ENCODE measurements at places on chromosomes 6 and 20. TPM values are rescaled to one million over a fixed set of nuclear protein-coding genes. Genes with fewer than 3 reads are reported as not detected.

DNA sequence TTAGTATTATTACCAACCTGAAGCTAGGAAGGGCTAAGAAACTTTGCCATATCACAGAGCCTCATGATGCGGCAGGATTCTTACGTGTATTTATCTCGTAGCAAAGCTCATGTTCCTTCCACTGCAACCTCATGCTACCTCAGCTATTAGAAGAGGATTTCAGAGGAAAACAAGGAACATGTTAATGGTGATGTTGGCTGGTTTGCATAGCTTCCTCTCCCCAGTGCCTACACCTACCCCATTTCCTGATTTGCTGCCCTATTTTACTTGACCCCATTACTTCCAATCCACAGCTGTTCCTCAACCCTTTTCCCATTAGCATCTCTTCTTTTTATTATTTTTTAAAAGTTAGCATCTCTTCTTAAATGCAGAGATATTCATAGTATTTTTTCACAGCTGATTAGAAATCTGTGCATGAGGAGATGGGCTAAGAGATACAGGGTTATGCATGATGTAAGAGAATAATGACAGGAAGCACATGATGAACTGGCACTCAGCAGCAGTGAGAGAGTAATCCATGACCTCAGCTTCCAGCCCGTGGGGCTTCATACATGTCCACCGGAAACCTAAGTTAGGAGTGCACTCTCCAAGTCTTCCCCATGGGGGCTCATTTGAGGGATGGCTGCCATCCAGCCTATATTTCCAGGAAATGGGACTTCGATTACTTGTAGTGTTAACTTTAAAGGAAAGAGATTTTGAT, 106.1 kb upstream of the ASF1A start:
- no peak for DNase-seq
- no peak overlapping the region for H3K4me3 ChIP-seq
- H3K36me3 ChIP-seq = no peaks in the 10 kb centered on the region
- H3K27me3 ChIP-seq = no peaks in the 10 kb centered on the region
- peaks cover 1% of the 10 kb centered on the region for H3K4me1 ChIP-seq

DNA sequence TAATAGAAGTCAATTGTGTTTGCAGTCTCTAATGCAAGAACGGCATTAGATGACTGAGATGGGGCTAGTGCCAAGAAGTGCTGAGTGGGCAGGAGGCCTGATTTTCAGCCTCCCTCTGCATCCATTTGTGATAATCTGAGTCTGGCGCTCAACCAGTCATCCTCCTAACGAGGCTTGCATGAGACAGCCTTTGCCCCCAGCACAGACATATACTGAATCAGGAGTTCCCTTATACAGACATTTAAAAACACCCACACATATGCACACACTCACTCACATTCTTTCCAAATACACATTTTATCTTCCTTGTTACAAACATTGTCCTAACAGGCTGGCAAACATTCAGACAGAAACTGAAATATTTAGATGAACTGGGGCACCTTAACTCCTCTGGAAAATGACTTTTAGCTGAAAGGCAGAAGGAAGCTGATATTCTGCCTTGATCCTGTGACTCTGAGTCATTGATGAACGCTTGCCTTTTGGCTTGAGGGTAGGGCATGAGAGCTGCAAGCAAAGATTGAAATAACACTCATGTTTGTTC, 562.3 kb downstream of the DHX35 start:
- no peak overlapping the region for H3K4me3 ChIP-seq
- H3K27ac ChIP-seq = no peak overlapping the region
- no peak for DNase-seq
- H3K4me1 ChIP-seq = no peaks in the 10 kb centered on the region
- H3K36me3 ChIP-seq = no peaks in the 10 kb centered on the region

- peak overlapping the region; percentile 75 for H3K27ac ChIP-seq
- peaks cover 2% of the 10 kb centered on the region for H3K36me3 ChIP-seq
- no peak overlapping the region for H3K4me3 ChIP-seq
- H3K27me3 ChIP-seq = no peaks in the 10 kb centered on the region
- no peak for DNase-seq
These were observed 493.9 kb upstream of the SOX4 start for GRCh38 chr6:21099338-21100314.

DNA sequence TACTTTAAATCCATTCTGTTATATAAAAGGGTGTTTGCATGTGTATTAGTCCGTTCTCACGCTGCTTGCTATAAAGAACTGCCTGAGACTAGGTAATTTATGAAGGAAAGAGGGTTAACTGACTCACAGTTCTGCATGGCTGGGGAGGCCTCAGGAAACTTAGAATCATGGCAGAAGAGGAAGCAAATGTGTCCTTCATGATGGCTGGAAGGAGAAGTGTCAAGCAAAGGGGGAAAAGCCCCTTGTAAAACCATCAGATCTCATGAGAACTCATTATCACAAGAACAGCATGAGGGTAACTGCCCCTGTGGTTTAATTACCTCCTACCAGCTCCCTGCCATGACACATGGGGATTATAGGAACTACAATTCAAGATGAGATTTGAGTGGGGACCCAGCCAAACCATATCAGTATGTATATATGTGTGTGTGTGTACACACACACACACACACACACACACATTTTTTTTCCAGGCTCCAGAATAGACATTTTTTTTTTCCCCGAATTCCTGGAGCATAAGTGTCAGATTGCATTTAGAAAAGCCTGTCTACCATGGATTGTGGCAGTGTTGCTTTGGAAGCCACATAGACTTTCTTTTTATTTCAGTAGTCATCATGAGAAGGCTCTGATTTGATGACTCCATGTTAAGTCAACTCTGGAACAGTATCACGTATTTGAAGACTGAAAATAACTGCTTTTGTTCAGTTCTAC, 31.5 kb downstream of the KDM1B start:
- peaks cover 9% of the 10 kb centered on the region for H3K36me3 ChIP-seq
- no peak overlapping the region for H3K4me3 ChIP-seq
- no peak for DNase-seq
- H3K27me3 ChIP-seq = no peaks in the 10 kb centered on the region
- no peaks in the 10 kb centered on the region for H3K4me1 ChIP-seq
- no peak overlapping the region for H3K27ac ChIP-seq

DNA sequence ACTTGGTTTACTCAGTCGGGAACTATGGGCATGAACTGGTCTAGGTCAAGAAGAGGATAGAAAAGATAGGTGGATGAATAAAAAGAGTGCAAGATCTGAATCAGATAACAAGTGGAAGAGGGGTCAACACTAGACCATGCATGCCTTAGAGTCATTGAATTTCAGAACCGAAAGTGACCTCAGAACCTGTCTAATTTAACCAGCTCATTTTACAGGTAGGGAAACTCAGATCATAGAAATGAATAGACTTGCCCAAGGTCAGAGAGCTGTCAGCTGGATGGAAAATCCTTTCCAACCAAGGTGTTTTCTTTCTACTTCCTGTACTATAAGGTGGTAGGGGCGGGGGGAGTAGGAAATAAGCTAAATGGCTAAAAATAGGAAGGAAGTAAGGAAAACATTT, 121.4 kb upstream of the ADGRF1 start:
- no peak overlapping the region for H3K27ac ChIP-seq
- DNase-seq = no peak
- no peaks in the 10 kb centered on the region for H3K36me3 ChIP-seq

ITCH gene
- total RNA-seq = 85.5 TPM

CLPSL1 gene
- total RNA-seq = not detected

PHACTR2 gene
- 53.7 TPM for total RNA-seq

GPX5 gene
- not detected for total RNA-seq
